ENCODE measurements at places on chromosomes 12 and 14.
A peak's percentile ranks its signal among the peaks of the same experiment; 100 is the strongest.

DNA sequence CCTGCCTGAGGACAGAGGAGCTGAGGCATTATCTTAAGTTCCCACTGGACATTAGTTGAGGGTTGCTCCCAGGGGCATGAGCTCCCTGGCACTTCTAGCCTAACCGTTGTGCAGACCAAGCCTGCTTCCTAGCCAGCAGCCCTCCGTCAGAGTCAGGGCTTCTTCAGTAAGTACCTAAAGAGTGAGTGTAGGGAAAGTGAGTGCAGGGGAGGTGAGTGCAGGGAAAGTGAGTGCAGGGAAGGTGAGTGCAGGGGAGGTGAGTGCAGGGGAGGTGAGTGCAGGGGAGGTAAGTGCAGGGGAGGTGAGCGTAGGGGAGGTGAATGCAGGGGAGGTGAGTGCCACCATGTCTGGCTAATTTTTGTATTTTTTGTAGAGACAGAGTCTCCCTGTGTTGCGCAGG is 190.5 kb downstream of the ESRRB start:
- DNase-seq, result no peak

DNA sequence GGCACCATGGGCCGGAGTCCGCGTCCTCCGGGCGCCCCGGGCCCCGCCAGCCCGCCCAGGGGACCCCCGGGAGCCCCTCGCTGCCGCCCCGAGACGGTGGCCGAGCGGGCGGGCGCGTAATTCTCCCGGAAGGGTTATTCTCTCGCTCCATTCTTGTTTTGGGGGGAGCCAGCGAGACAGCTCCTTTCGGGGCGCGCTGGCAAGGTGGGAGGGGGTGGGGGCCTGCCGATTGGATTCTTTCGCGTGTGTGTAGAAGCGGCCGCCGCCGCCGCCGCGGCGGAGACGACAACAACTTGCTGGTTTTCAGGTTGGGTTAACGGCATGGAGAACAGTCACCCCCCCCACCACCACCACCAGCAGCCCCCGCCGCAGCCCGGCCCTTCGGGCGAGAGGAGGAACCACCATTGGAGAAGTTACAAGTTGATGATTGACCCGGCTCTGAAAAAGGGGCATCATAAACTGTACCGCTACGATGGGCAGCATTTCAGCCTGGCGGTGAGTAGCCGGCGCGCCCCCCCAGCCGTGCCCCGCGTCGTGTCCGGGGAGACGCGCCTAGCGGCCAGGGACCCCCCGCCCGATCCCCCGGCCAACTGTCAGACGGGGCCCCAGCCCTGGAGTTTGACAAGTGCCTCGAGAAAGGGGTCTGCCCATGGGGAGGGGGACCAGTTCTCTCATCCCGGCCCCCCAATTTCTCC is 755 bp downstream of the SETD1B start:
- peak; percentile 51 for DNase-seq

DNA sequence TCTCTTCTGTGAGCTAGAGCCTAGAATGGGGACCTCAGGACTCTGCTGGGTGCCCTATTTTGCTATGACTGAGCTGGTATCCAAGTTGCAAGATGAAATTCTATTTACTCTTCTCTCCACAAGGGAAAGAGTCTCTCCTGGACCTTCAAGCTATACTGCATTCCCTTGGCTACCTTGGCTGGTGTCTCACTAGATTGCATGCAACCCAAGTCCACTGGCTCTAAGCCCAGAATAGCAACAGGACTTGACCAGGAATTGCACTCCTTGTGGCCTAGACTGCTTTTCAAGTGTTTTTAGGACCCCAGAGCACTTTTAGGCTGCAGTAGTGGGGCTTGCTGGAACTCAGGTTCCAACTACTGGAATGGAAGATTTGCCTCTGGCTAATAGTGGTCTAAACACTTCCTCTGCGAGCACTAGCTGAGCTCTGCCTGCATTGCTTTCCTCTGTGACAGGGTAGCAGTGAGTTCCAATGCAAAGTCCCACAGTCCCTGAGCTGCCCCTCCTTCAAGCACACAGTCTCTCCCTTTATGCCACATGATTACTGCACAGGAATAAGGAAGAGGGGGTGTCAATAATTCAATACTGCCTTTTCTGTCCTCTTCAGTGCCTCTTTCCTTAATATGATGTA is 1009.1 kb upstream of the FLRT2 start:
- no peak for DNase-seq

DNA sequence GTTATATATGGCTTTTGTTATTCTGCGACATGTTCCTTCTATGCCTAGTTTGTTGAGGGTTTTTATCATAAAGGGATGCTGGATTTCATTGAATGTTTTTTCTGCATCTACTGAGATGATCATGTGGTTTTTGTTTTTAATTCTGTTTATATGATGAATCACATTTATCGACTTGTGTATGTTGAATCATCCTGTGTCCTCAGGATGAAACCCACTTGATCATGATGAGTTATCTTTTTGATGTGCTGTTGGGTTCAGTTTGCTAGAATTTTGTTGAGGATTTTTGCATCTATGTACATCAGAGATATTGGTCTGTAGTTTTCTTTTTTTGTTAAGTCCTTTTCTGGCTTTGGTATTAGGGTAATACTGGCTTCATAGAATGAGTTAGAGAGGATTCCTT is 291.2 kb downstream of the AKAP6 start:
- DNase-seq, result no peak

- no peak for DNase-seq
These were observed 11.4 kb downstream of the DLGAP5 start for GRCh38 chr14:55180006-55180405.

GRCh38 chr12:101521136-101521535 is 46.0 kb downstream of the SPIC start:
- DNase-seq, result no peak

Measured in uterus (tissue), 4 donors.